Stimulated activated CD8-positive, alpha-beta memory T cell treated with anti-CD3 and anti-CD28 coated beads, Interleukin-2, amount 100 ng/mL, for 1 hour (primary cell): ENCODE measurements at places on chromosomes 1 and 21.

- no peak for DNase-seq
Observed at GRCh38 chr1:37845049-37845646, 14.2 kb downstream of the MTF1 start.

- DNase-seq: no peak
Observed at GRCh38 chr1:154729031-154729442, 121.1 kb upstream of the ADAR start.

- DNase-seq: peak; percentile 55
Observed at GRCh38 chr1:16243936-16244649, 7.1 kb upstream of the CPLANE2 start.

DNA sequence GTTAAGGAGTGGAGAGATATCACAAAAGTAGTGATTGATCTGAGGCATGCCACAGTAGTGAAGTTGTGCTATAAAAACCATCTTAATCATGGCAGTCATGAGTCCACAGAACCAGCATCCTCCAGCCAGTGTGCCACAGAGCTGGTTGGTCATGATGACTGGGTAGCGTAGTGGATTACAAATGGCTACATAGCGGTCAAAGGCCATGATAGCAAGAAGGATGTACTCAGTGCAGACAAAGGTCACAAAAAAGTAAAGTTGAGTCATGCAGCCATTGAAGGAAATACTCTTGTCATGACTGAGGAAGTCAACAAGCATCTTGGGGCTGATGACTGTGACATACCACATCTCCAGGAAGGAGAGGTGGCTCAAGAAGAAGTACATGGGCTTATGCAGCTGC lies 6.7 kb downstream of the OR6Y1 start:
- no peak for DNase-seq

GRCh38 chr21:35352066-35352770 lies 303.1 kb upstream of the RUNX1 start:
- no peak for DNase-seq

DNA sequence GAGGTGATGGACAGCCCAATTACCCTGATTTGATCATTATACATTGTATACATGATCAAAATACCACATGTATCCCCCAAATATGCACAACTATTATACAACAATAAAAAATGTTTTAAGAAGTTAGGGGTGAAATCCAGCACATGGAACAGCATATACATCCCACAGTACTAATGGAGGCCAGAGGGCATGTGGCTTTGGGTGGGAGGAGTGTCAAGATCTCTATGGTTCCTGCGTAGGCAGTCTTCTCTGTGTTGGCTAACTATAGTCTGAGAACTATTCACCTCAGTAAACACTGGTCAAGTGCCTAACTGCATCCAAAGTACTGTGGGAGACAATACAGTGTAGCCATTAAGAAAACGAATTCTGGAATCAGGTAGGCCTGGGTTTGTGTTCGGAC lies 74.1 kb downstream of the GADD45A start:
- DNase-seq: no peak

DNA sequence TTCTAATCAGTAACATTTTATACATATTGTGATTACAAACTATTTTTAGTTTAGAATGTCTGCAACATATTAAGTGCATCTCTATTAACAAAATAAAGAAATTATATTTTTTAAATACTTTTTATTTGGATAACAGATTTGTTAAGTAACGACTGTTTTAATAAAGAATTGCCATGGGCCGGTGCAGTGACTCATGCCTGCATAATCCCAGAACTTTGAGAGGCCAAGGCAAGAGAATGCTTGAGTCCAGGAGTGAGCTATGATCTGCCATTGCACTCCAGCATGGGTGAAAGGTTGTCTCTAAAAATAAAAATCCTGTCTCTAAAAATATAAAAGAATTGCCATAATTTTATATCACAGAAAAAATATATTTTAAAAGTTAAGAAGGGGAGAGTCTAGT lies 4.1 kb downstream of the LRRIQ3 start:
- no peak for DNase-seq

- DNase-seq: no peak
Observed at GRCh38 chr1:241635556-241636152, 4.5 kb downstream of the CHML start.

- DNase-seq: no peak
Observed at GRCh38 chr1:80566123-80566522, 1234.6 kb upstream of the ADGRL2 start.
